ENCODE measurements at places on chromosomes 16 and 17.

GRCh38 chr17:45704251-45704650 lies 79.9 kb upstream of the CRHR1 start:
- DNase-seq, result no peak

- no peak for DNase-seq
Measured at GRCh38 chr16:19805459-19806162, 79.0 kb downstream of the GPRC5B start.

GRCh38 chr16:4097826-4098240 lies 18.4 kb downstream of the ADCY9 start:
- no peak for DNase-seq

GRCh38 chr17:31433811-31434726 lies 42.6 kb downstream of the RAB11FIP4 start:
- DNase-seq, result no peak

DNA sequence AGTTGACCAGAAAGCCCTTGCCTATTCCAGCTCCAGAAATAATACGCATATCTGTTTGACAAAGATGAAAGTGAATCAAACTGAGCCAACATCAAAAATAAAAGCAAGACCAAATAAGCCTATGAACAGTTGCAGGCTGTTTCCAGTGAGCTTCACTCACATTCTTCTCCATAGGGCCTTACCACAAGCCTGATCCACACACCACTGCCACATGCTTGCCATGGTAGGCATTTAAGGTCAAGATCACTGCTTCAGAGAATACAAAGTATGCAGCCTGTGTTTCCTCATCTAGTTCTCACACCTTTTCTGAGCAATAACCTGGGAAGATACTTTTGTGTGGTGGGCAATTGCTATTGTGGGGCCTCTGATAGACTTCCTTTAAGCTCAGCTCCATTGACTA lies 1060.2 kb downstream of the CDH11 start:
- no peak for DNase-seq

DNA sequence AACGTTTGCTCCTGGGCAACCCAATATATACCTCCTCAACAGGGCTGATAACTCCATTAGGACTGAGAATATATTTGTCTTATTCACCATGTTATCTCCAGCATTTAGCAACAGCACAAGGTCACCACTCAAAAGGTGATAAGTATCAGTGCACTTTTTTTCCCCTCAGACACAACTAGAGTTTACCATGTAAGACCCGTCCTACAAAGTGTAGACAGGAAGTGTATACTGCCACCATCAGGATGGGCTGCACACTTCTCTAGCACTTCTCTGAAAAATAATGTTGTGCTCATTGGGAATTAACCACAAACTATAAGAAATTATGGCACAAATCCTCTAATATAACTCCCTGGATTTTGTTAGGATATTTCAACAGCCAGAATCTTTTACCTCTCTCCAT lies 5.7 kb upstream of the VAT1L start:
- DNase-seq, result no peak

DNA sequence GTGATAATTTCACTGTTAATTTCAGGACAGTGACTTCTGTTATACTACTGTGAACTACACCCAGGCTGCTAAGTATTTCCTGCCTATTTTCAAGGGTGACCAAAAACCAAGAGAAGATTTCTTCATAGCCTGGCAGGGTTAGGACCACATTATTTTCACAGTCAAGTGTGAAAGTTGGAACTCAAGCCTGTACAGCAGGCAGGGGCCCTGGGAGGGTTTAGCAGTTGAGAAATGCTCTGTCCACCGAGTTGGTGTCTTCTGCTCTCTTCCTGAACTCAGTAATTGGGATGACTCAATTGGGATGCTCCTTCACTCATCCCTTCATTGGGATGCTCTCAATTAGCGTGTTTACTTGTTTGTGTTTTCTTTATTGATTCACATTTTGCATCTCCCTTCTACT lies 347.3 kb upstream of the CDH11 start:
- DNase-seq, result no peak

DNA sequence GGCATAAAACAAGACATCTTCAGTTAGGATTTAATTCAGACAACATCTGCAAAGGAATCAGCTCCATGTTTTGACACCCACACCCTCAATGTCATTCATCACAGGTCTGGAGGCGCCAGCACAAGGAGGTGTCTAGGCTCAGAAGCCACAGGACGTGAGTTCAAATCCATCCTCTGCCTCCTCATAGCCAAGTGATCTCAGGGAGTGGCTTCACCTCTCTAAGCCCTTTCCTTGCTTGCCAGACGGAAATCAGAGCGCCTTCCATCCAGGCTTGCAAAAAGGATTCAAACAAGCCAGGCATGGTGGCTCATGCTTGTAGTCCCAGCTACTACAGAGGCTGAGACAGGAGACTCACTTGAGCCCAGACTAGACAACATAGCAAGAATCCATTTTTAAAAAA lies 84.6 kb downstream of the GSG1L start:
- no peak for DNase-seq

DNA sequence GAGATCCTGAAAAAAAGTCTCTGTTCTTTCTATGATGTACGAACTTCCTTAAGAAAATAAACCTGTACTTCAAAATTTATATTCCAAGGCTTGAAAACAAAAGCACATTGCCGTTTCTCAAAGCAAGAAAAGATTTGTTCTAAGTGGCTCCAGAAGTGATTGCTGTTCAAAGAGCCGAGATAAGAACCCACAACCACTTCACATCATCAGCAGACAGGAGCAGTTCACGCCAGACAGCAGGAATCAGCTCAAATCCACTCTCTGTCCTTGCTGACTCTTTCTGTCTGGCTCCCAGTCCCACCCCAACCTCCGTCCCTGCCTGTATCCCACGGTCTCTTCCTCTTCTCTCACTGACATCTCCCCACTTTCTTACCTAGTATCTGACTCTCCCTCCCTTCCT lies 85.0 kb upstream of the MYOCD start:
- DNase-seq, result peak; percentile 0

DNA sequence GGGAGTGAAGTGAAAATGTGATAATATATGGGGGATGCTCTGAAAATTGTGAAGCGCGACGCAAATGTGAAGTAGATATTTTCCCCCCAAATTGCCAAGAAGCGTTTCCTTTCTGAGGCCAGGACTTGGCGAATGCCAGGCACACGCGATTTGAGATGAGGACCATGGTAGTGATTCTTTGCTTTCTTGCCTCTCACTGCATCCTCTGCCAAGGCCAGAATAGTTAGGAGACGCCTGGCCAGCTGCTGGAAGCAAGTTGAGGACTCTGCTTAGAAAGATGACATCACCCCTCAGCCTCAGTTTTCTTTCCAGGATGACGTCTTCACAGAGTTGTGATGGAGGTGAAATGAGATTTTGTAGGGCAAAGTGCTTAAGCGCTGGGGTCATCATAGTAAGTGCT lies 25.9 kb downstream of the PIPOX start:
- no peak for DNase-seq

GRCh38 chr17:57433452-57433851 lies 177.1 kb downstream of the MSI2 start:
- DNase-seq, result no peak

GRCh38 chr17:53719229-53719628 lies 103.5 kb upstream of the KIF2B start:
- no peak for DNase-seq

- peak; percentile 9 for DNase-seq
Measured at GRCh38 chr16:11615748-11616447, 29.2 kb upstream of the LITAF start.

GRCh38 chr16:57889960-57890751 lies 80.8 kb downstream of the CNGB1 start:
- DNase-seq, result peak; percentile 5

- DNase-seq, result peak; percentile 71
Measured at GRCh38 chr17:63701868-63702720, 2.2 kb upstream of the LIMD2 start.

DNA sequence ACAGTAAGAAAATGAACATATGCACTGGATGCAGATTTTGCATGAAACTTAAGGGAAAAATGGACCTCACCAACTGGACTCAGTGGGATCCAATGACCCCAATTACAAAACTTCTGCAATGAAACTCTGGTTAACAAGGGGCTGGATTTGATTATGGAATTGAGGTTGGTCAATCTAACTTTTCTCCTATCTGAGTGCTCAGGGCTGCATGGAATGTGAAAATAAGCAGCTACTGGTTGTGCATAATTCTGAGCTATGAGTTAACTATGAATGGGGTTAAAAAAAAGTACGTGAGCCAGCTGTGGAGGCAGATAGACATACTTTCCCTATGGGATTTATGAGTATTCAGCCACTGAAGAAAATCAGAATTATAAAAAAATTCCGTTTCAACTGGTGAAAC lies 9.2 kb downstream of the FAM20A start:
- no peak for DNase-seq

- DNase-seq, result no peak
Measured at GRCh38 chr16:75837264-75837663, 111.0 kb upstream of the CPHXL start.

GRCh38 chr17:60296177-60296576 lies 95.8 kb downstream of the USP32 start:
- DNase-seq, result no peak

DNA sequence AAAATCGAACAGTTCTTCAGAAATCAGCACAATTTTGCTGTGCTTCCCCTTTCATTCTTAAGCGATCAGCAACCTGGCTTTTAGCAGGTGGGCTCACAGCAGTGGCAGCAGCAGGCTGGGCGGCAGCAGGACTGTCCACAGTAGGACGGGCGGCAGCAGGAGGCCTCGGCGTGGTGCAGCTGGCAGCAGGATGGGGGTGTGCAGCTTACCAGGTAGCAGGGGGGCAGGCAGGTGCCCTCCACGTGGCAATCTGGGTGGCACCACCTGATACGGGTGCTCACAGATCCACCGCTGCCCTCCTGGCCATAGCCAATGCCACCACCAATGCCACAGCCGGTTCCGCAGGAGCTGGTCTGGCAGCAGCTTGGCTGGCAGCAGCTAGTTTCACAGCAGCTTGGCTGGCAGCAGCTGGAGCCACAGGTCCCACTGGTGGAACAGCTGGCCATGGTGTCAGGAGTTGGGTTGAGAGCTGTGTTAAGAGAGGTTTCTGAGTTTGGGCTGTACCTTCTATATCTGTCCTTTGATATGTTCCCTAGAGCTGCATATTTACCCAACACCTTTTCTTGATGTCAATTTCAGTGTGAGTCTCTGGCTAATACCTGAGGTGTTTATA lies at the start of gene KRTAP1-4:
Gene KRTAP1-4 (minus strand): TSS at position 563 of the 613 bp plus-strand sequence. CDS start 117 bp downstream, at position 446.
- no peak for DNase-seq

DNA sequence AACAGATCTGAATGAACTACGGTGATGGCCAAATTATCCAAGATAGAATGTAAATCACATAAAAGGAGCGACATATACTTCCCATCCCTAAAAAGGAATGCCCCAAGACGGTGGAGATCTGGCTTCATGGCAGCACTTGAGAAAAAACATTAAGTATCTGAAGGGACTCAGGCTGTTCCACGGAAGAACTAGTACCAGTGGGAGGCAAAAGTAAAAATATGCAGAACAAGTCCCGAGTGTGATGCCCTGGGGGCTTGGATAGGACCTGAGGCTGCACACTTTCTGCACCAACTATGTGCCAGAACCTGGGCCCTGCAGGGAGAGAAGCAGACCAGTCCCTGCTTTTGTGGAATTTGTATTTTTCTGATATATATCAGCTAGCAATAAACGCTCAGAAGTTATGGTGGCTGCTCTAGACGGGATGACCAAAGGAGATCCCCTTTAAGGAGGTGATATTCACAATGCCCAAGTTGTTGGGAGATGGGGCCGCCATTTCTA lies 539 bp upstream of the CKLF start:
- peak; percentile 69 for DNase-seq

GRCh38 chr16:11229906-11230305 lies 26.1 kb downstream of the SOCS1 start:
- no peak for DNase-seq

GRCh38 chr17:33292201-33292980 lies 704 bp downstream of the ASIC2 start:
- DNase-seq, result no peak

GRCh38 chr17:77323413-77324171 lies 182.8 kb downstream of the SEC14L1 start:
- DNase-seq, result no peak

- DNase-seq, result no peak
Measured at GRCh38 chr17:33019161-33019890, 27.7 kb downstream of the SPACA3 start.

DNA sequence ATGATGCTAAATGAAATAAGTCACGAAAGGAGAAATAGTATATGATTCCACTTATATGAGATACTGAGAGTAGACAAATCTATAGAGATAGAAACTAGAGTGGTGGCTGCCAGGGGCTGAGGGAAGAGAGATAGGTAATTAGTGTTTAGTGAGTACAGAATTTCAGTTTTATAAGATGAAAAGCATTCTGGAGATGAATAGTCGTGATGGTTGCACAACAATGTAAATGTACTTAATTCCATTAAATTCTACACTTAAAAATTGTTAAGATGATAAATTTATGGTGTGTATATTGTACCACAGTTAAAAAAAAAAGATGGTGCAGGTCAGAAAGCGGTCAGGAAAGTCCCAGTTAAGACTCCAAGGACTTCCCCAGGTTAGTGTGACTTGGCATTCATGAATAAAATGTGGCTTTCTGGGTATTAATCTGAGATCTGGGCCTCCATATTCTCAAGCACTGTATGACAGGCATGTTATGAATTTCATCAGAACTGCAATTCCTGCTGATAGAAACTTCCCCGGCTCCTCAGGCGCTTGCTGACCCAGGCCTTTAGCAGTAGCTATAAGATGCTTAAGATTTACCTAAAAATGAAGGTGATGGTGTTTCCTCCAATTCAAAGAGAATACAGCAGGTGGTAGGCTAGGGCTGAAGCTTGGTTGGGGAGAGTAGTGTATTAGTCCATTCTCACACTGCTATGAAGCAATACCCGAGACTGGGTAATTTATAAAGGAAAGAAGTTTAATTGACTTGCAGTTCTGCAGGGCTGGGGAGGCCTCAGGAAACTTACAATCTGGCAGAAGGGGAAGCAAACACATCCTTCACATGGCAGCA lies 115.3 kb upstream of the SOX9 start:
- no peak for DNase-seq

GRCh38 chr17:44930667-44931066 lies 15.4 kb upstream of the GFAP start:
- no peak for DNase-seq

GRCh38 chr17:63476459-63476853 lies 405 bp upstream of the ACE start:
- DNase-seq, result no peak

- DNase-seq, result no peak
Measured at GRCh38 chr16:57889522-57889921, 81.4 kb downstream of the CNGB1 start.

DNA sequence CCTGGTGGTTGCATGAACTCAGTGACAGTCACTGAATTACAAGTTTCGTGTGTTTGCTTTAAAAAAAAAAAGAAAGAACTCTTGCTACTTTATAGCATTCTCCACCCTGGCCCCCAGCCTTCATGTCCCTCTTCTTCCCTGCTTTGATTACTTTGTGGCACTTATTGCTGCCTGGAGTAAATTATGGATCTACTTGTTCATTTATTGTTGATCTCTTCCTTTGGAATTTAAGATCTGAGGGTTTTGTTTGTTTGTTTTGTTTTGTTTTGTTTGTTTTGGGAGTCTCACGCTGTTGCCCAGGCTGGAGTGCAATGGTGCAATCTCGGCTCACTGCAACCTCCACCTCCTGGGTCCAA lies 126.5 kb downstream of the ABCC6 start:
- DNase-seq, result no peak

GRCh38 chr17:29649359-29649758 lies 26.6 kb upstream of the CORO6 start:
- DNase-seq, result peak; percentile 92
